Head of caudate nucleus (tissue), 42 donors: ENCODE measurements at places on chromosomes 4 and X.

DNA sequence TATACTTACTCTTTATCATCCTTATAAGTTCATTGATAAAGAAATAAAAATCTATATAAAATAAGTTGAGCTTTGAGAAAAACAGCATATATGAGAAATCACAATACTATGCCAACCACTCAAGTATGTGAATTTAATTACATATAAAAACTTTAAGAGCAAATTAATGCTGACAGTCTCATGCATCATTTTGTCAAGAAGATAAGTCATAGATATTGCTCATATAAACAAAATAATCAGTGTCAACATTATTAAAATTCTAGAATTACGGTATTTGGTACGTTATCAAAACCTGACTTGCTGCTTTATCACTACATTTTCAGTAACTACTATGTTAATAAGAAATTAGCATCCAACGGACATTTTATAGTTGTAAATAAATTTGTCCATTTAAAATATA is 111.2 kb downstream of the FBXO8 start:
- no peak for DNase-seq

DNA sequence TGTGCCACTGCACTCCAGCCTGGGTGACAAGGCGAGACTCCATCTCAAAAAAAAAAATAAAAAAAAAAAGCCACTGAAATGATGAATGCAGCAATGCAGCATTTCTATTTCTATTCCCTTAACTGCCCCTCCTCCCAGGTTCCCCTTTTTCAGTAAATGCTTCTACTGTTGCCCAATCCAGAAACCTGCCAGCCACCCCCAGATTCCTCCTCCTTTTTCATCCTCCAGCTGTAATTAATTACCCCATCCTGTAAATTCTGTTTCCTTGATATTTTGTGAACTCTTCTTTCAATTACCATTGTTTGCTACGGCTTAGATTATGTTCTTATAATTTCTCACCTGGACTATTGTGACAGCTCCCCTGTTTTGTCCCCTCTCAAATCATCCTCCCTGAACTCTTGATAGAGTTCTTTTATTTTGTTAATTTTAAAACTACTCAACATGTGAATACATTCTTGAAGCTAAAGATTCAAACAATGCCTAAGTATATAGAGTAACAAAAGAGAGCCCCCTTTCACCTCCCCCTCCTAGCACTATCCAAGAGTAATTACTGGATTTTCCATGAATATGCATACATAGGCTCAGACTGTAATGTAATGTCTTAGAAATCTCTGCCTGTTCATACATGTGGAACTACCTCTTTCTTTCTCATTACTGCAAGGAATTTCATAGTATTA is 140.6 kb upstream of the GPC4 start:
- no peak for DNase-seq

DNA sequence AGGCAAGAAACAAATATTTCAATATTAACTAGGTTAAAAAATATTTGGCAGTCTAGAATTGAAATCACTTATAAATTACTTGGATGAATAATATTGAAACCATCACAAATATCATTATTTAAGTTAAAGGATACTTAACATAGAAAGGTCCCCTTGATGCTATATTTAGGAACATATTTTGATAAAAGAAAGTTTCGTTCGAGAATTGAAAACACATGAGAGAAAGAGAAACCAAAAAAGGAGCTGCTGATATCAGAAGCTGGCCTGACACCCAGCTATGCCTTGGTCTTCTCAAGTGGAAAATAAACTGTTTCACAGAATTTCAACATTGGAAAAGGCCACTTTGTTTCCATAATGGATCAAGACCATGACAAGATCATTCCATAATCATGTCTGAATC is 762.4 kb downstream of the DMD start:
- no peak for DNase-seq

- no peak for DNase-seq
Measured at GRCh38 chr4:25180524-25181131, 20.4 kb upstream of the SEPSECS start.

DNA sequence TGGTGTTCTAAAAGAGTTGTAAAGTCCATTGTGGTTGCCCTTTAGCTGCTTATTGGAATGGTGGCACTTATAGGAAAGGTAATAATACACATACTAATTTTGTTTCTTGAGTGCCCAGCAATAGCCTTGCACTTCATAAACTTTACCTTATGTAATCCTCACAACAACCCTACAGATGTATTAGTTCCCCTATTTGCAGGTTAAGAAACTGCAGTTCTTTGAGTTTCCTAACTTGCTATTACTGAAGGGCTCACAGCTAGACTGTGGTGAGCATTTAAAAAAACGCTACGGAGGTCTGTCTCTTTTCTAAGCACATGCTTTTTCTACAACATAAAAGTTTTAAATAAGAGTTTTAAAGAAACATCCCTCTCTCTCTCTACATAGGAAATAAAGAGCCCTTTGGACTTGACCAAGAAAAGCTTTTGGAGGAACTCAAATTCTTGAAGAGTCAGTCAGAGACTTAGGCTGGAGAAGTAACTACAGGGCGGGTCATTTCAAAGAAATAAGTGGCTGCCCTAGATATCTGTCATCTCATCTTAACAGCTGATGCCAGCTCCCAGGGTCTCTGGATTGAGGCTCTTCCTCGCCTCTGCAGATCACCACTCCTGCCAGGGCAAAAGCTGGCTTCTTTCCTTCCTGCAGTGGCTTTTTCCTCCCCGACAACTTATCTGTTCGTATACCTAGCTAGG is 42.0 kb upstream of the FBXW7 start:
- DNase-seq = no peak

DNA sequence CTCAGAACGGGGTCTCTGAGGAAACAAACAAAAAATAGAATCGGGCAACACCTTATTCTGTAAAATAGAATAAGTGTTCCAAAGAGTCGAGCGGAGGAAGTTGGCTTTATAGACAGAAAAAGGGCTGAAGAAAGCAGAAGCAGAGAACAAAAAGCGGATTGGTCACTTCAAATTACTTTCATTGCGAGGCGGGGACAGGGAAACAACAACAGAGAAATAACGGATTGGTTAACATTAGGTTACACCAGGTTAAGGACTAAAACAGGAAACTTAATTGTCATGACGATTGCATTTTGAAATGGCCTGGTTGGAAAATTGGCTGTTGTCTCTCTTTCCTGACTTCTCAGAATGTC is 433 bp upstream of the COQ2 start:
- DNase-seq = no peak

DNA sequence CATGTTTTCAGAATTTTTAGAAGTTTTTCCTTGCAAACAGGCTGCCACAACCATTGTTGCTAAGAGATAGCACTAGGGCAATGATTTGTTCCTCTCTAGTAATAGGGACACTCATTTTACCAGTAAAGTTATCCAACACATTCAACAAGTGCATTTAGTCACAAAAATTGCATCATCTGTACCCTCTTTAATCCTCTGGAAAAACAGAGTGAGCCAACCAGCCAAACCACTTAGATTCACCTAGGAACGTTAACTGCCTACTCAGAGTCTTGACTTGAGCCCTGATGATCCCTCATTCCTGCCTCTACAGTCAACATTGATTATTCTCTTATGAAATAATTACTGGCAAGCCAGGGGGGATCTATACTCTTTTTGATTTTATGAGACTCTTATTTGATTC is 17.0 kb upstream of the ADGRA3 start:
- DNase-seq = no peak

DNA sequence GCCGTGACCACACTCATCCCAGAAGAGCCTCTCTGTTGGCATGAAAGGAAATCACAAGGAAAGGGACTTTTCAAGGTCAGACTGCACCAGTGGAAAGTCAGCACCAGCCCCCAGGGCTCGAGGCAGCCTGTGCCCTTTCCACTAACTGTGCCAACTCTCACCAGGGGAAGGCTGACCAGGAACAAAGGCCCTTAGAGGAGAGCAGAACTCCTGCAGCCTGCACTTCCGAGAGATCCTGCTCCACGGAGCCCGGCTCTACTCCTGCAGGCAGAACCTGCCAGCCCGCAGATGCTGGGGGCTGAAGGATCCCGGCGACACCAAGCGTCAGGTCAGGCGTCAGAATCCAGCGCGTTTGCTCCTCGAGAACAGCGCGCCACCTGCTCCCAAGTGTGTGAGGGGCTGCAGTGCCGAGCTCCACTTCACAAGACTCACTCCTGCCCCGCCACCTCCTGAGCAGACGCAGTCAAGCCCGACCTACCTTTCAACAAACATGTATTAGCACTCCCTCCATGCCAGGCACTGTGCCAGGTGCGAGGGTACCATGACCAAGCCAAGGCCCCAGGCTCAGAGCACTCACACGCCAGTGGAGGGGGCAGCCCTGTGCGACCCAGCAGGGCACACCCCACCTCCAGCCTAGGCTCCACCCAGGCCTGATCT is 13.6 kb upstream of the HELT start:
- DNase-seq = peak; percentile 11

GRCh38 chr4:6634746-6635145 is 5.7 kb upstream of the MRFAP1 start:
- DNase-seq = no peak

DNA sequence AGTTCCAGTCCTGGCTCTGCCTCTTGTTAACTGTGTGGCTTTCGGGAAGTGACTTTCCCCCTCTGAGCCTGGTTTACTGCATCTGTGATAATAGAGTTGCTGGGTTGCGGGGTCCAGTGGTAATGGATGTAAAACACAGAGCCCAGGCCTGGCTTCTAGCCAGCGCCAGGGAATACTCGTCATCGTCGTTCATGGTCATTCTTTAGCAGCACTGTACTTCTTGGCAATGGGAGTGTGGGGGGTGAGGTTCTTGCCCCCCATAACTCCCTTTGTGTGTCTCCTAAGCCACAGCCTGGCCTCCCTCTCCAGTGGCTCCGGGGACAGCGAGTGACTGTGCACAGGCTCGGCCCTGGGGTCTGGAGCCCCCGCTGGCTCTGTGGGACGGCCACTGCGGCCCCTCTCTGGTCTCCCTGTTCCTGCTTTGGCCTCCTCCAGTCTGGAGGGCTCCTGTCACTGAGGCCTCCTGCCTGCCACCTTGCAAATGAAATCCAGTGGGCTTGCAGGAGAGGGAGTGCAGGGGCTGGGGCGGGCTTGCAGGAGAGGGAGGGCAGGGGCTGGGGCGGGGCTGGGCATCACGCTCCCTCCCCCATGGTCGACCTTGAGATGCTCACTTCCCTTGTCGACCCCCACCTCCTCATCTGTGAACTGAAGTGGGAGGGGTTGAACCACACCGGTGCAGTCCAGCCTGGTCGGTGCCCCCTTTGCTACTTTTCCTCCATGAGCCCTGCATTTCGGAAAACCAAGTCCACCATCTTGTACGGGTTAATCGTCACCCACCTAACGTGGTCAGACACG is 13.2 kb downstream of the PSAPL1 start:
- peak; percentile 24 for DNase-seq

GRCh38 chr4:142278663-142279062 is 567.4 kb downstream of the INPP4B start:
- no peak for DNase-seq

DNA sequence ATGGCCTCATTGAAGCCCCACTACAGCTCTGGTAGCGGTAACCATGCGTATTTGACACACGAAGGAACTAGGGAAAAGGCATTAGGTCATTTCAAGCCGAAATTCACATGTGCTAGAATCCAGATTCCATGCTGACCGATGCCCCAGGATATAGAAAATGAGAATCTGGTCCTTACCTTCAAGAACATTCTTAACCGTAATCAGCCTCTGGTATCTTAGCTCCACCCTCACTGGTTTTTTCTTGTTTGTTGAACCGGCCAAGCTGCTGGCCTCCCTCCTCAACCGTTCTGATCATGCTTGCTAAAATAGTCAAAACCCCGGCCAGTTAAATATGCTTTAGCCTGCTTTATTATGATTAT is 876 bp downstream of the HPRT1 start:
- DNase-seq = no peak

DNA sequence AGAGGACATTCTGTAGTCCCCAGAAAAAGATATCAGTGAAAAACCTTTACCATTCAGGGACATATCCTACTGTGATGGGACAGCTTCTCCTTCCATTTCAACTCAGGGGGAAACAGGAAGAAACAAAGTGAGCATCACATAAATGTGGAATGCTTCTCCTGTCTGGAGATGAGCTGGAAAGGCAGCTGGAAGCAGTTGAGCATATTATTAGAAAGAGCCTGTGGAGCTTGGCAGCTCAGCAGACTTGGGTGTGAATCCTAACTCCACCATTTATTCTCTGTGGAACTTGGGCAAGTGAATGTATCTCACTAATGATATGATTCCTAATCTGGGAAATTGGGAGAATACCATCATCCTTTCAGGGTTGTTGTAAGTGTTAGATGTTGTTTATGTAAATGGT is 232.1 kb upstream of the F9 start:
- no peak for DNase-seq
